Left kidney (tissue), 8 donors: ENCODE measurements at places on chromosomes 2 and 18. TPM values are rescaled to one million over a fixed set of nuclear protein-coding genes. Genes with fewer than 3 reads are reported as not detected.
A peak's percentile ranks its signal among the peaks of the same experiment; 100 is the strongest.

GRCh38 chr2:36088716-36089328 is 266.8 kb upstream of the CRIM1 start:
- DNase-seq, result no peak

- DNase-seq, result no peak
These were observed 438.8 kb upstream of the CDH20 start for GRCh38 chr18:60894254-60894945.

- no peak for DNase-seq
These were observed 19.6 kb downstream of the HNRNPA3 start for GRCh38 chr2:177232098-177232704.

The ZNF407 gene
- 11.4 TPM for polyA plus RNA-seq

- no peak for DNase-seq
These were observed 103.7 kb downstream of the KCNH7 start for GRCh38 chr2:162734866-162735265.

DNA sequence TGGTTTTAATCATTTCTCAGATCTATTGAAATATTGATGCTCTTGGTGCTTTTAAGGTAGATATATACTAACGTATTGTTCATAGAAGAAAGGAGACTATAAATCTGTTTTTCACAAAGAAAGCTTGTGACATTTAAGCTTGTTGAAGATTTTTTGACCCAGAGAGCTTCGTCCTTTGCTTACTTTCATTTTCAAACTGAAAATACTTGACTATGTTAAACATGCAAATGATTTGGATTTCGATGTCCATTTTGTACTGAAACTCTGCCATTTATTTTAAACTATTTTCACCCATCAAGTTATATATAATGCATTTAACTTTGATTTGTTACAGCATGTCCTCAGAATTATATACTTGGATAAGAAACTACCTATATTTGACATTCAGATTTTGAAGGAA is 85.2 kb downstream of the SLC4A10 start:
- DNase-seq, result no peak

The SLC38A11 gene
- 6.6 TPM for polyA plus RNA-seq

GRCh38 chr2:55146263-55146662 is 85.8 kb downstream of the CLHC1 start:
- no peak for DNase-seq

- peak; percentile 76 for DNase-seq
These were observed 4.0 kb downstream of the ID2 start for GRCh38 chr2:8685697-8686358.

GRCh38 chr2:79120194-79120713 is at the start of gene REG1A:
TSS of gene REG1A (plus strand) at chr2:79120488. CDS start at chr2:79120862, 374 bp downstream.
- DNase-seq, result no peak

The GPR45 gene
- not detected for polyA plus RNA-seq

DNA sequence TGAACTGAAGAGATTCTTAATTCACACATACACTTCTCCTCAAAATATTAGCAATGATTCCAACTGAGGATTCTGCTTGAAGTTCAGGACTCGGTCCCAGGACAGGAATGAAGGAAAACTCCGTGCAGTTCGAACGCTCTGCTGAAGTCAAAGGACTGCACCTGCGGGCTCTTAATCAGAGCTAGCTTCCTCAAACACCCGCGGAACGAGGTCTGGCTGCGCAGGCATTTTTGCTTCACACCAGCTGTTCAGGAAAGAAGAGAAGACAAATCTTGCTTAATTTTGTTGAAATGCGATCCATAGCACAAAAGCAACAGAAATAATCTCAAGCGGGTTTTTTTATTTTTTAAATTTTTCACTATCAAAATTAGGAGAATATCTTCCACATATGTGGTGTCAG is 175.6 kb downstream of the LAMA1 start:
- DNase-seq, result no peak

DNA sequence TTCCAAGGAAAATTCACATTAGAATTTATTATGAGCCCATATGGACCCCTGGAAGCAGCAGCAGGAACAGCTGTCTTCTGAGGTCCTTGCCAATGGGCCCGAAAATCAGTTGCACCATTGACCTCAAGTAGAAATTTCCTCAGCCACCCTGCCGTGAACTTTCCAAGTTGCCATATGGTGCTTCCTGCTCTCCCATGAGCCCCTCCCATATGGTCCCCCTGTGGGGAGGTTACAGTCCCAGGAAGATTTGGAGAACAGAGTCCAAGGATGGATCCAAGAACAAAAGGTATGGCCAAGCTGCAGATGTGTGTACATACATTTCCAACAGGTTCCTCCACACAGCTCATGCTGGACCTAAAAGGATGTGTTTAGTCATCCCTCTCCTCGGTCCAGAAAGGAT is 34.6 kb downstream of the DIPK1C start:
- DNase-seq, result no peak

DNA sequence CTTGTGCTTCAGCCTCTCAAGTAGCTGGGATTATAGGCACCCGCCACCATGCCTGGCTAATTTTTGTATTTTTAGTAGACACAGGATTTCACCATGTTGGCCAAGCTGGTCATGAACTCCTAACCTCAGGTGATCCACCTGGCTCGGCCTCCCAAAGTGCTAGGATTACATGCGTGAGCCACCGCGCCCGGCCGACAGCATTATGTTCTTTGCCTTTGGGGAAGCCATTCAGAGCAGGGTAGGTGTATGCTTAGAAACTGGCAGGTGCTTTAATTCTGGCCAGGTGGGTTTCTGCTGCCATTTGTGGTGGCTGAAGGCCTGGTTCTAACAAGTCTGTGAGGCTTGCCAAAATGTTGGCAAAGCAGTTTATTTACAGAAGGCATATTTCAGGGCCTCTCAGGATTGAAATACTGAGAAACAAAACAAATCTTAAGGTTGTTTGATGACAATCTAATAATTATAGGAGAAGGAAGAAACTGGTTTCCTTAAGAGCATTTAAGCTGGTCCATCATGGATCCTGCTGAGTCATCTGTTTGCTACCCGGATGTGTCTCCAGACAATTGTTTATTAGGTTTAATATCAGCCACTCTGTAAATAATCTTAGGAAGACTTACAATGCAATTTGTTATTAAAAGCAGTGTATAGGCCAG is 16.0 kb downstream of the SLC20A1 start:
- DNase-seq, result no peak

DNA sequence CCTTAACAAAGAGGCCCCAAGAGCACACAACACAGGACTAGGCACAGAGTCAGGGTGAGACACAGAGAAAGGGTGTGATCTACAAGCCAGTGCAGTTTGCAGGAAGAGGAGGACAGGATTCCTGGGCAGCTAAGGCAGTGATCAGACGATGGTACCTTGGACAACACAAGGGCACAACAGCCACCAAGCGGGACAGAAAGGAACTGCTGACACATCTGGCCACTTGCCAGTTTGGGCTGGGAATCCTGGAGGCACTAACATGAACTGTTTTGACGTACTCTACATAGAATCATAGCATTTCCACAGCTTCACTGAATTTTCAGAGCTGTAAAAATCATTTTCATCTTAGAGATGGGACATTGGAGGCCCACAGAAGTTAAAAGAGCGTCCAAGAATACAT is 221.5 kb upstream of the SLC35G4 start:
- DNase-seq, result no peak

The MALT1 gene
- polyA plus RNA-seq, result 42.6 TPM

The CDCA7 gene
- 46.8 TPM for polyA plus RNA-seq

- no peak for DNase-seq
These were observed 111.7 kb upstream of the KLHL14 start for GRCh38 chr18:32884543-32884942.

DNA sequence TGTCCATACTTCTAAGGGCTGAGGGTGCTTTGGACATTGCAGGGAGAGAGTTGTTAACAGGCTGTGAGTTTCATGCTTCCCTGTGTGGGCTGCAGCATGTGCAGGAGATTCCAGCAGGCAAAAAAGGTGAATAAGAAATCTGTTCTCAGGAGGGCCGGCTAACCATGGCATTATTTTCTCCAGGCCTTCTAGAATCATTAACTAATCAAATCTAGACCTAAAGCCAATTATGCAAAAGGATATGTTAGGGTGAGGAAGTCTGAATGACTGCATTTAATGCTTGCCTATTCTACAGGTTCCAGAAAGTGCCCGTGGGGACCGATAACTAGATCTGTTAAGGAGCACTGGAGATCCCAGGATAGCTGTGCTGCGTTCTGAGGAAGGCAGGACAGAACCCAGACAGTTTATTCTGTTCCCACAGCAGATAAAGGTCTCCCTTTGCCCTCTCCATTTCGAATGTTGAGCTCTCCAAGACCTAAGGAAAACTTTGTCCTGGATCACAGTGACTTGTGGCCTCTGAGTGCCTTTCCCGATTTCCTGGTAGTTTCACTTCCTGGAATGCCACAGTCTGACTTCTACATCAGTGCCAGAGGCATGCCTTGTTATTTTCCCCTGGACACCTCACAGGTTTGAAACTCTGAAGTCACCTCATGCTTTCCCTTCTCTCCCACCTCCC is 50.0 kb upstream of the ZFP36L2 start:
- DNase-seq, result no peak
